ENCODE measurements at places on chromosomes 16 and 17.

DNA sequence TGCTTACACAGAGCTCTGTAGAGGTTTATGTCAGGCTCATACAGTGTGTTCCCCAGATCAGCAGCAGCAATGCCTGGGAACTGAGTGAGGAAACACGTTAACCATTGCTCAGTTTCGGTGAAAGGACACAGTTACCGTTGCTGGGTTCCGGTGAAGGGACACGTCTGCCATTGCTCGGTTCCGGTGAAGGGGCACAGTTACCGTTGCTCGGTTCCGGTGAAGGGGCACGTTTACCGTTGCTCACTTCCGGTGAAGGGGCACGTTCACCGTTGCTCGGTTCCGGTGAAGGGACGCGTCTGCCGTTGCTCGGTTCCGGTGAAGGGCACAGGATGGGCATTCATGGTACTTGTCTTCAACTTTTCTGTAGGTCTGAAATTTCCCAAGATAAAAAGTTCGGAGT, 81.7 kb downstream of the MRM3 start:
- DNase-seq: no peak

GRCh38 chr16:58339452-58339981, 44.7 kb upstream of the PRSS54 start:
- DNase-seq: peak; percentile 10

DNA sequence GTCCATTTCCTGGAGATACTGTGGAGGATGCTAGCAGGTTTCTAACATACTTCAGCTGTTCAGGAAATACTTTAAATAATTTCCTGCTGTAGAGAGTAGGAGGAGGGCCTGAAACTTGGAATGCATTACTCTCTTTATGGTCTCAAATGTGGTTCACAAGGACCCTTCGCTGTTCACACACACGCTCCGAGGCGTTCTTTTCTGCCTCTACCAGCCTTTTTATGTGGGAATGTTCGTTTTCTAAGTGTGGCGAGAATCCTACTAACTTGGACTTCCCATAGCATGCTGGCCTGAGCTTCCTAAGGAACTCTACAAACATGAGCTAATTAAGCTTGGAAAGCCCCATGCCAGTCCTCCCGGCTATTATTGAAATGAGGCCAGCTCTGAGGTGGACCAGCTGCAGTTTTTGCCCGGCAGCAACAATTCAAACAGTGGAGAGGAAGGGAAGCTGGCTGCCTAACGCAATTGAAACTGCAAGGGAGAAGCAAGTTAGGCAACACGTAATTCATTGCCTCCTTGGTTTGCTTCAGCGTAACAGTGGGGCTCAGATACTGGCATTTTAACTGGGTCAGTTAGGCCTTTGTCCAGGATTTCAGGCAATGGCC, 18.9 kb downstream of the KPNA2 start:
- peak; percentile 94 for DNase-seq

- DNase-seq: no peak
Observed at GRCh38 chr17:28507567-28508203, 1.5 kb downstream of the FOXN1 start.

DNA sequence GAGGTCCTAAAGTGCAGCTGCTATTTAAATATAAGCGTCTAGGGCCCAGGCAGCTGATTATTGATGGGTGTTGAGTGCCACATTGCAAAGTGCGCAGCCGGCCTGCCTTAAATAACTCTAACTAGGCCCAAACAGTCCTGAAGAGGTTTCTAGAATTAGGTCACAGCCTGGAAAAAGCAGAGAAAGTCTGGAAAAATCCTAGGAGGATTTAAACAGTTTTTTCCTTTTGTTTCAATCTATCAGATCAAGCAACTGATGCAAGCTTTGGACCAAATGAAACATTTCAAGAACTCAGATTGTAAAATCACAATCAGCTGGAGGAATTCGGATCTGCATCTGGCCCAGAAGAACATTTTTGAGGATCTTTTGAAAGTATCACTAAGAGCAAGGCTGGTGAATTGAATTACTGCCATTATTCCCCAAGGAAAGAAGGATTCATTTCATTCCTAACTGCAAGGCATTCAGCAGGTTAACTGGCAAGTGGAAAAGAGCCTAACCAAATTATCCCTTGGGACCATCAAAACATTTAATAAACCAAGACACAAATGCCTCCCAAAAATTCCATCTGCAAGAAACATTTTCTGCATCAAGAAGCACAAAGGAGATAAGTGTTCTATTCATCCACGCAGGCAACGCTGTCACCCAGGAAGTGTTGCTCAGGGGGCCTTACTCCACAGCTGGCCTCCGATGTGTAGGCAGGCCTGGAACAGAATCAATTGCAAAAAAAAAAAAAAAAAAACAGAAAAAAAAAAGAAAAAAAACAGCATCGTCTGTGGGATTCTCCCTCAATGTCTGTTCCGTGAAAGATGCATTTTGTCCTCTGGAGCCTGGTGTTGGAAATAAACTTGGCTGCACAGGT, 46.1 kb downstream of the IRX3 start:
- peak; percentile 94 for DNase-seq

- no peak for DNase-seq
Observed at GRCh38 chr16:89949121-89949742, 677 bp downstream of the DEF8 start.

GRCh38 chr16:86508947-86509758, 1.2 kb upstream of the FOXF1 start:
- DNase-seq: peak; percentile 81

DNA sequence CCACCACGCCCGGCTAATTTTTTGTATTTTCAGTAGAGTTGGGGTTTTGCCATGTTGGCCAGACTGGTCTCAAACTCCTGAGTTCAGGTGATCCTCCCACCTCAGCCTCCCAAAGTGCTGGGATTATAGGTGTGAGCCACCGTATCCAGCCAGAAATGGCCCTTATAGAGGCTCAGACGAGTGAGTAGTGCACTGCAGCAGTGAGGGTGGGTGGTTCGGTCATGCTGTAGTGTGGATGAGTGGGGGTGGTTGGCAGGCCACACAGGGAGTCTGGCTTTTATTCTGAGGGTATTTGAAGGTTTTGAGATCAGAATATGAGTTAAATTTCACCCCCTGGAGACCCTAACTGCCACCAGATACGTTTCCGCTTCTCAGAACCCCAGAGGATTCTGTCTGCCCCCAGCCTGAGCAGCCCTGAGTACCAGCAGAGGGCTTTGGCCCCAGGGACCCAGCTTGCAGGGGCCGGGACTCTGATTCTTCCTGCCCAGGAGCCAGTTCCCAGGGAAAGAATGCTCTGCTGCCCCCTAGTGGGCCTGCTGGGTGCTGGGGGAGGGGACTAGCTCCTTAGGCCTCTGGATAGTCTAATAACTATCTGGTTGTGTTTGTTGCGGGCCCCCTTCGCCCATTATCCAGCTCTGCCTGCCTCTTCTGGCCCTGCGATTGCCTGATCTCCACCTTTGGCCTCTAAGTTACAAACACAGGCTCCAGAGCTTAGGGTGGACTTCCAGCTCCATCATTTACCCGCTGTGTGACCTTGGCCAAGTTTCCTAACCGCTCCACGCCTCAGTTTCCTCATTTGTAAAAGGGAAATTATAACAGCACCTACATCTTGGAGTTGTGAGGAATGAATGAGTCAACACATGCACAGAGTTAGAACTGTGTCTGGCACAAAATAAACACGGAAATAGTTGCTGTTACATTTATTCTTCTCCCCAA, 2.0 kb downstream of the ZNF771 start:
- DNase-seq: peak; percentile 77

- DNase-seq: peak; percentile 59
Observed at GRCh38 chr16:81004646-81005353, 1.9 kb downstream of the CMC2 start.
